ENCODE measurements at places on chromosomes 16 and 17. TPM values are rescaled to one million over a fixed set of nuclear protein-coding genes. Genes with fewer than 3 reads are reported as not detected.

- no peak for DNase-seq
These were observed 229.2 kb downstream of the STX8 start for GRCh38 chr17:9346296-9346926.

GRCh38 chr16:50446861-50447260 is 78.1 kb upstream of the BRD7 start:
- DNase-seq: no peak

- DNase-seq: no peak
These were observed 36.5 kb upstream of the VWA3A start for GRCh38 chr16:22055881-22056280.

- DNase-seq: no peak
These were observed 849 bp downstream of the PRR29 start for GRCh38 chr17:63998721-63999679.

NPIPA3 gene
- 3.2 TPM for total RNA-seq

JUP gene
- 117 TPM for total RNA-seq

All from left cardiac atrium (tissue), 4 donors.